ENCODE measurements at places on chromosomes 6 and 20.

GRCh38 chr6:154590756-154591155 is 80.3 kb upstream of the CNKSR3 start:
- peak; percentile 67 for DNase-seq

GRCh38 chr6:155121699-155122098 is 126.6 kb downstream of the TIAM2 start:
- peak; percentile 91 for DNase-seq

- peak; percentile 76 for DNase-seq
These were observed 92.8 kb upstream of the BTN3A2 start for GRCh38 chr6:26272171-26272637.

GRCh38 chr6:142011156-142011555 is 121.6 kb upstream of the GJE1 start:
- DNase-seq = no peak

GRCh38 chr6:22067122-22067521 is 229.7 kb downstream of the PRL start:
- no peak for DNase-seq

- no peak for DNase-seq
These were observed 55.3 kb downstream of the CTCFL start for GRCh38 chr20:57469418-57470211.

DNA sequence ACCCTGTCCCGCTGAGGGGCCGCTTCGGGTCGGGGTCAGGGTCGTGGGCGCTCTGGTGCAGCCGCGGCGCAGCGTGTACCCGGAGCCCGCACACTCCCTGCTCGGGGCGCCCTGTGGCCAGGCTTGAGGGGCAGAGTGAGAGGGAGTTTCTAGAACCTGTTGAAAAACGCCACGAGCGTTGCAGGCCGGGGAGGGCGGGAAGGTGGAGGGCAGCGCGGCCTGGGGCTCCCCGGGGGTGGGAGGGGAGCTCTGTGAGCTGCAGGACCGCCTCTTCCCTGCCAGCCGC is 539 bp upstream of the BHLHE23 start:
- DNase-seq = no peak

DNA sequence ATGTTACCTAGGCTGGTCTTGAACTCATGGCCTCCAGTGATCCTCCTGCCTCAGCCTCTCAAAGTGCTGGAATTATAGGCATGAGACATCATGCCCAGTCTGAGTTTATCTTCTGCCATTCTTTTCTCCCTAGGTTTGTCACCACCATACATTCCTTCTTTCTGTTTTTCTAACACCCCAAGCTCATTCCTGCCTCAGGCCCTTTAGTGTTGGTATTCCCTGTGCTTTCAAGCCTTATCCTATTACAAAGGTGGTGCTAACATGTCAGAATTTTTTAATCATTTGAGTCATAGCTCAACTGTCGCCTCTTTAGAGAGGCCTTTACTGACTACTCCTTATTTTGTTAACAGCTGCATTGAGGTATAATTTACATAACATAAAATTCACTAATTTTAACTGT is 221.1 kb upstream of the PRSS16 start:
- no peak for DNase-seq

- no peak for DNase-seq
These were observed 121.1 kb upstream of the ASF1A start for GRCh38 chr6:118772886-118773285.

GRCh38 chr6:42774201-42774600 is 7.7 kb upstream of the BICRAL start:
- DNase-seq = no peak

GRCh38 chr20:56249244-56249955 is 868 bp downstream of the MC3R start:
- DNase-seq = no peak

GRCh38 chr20:24545168-24545567 is 75.7 kb downstream of the SYNDIG1 start:
- no peak for DNase-seq

GRCh38 chr6:165244524-165245247 is 64.7 kb downstream of the C6orf118 start:
- no peak for DNase-seq

DNA sequence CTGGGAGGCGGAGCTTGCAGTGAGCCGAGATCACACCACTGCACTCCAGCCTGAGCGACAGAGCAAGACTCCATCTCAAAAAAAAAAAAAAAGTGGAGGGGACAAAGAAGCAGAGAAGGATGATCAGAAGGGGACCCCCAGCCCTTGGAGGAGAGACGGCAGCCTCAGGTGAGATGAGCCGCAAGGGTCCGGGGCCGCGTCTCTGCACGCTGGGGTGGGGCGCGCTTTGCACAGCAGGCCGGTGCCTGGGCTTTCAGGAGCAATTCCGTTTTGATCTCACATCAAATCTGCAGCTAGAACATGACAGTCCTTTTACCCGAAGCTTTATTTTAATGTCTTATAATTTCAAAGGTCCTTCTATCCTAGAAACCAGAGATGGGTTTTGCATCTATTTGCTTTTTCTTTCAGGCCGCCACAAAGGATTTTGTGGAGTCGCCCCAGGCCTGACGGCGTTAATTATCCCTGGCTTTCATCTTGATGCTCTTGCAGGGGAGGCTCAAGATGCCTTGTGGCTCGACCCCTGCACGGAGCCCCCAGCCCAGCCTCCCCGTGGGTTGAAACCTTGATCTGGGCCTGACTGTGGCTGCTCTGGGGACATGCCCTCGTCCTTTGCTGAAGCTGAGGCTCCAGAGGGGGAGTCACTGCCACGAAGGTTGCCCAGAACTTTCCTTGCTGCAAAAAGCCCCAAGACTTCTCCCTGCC is 17.3 kb downstream of the HRH3 start:
- DNase-seq = no peak

- DNase-seq = no peak
These were observed 70.2 kb downstream of the AIG1 start for GRCh38 chr6:143130928-143131327.

DNA sequence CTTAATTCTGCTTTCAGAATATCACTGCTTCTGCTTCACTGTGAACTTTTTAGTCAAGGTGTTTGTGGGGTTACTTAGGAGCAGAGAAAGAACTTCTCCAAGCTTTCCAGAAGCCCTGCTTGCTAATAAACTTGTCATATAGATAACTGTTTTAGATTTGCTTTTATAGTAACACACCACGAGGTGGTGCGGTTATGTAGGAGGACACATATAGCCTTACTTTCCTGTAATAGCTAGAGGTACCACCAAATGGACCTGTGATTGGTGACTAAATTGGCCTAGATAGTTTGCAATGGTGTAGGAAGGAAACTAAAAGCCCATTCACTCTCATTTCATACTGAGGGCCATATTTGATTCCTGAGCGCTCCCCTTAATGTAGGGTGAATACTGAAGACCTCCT is 52.3 kb upstream of the BCLAF1 start:
- DNase-seq = no peak

- DNase-seq = no peak
These were observed 58.2 kb downstream of the BMP7 start for GRCh38 chr20:57208198-57208597.

- peak; percentile 26 for DNase-seq
These were observed 5.5 kb downstream of the HTR1B start for GRCh38 chr6:77457720-77458349.
